Neuronal stem cell (in vitro differentiated cells): ENCODE measurements at places on chromosomes 4 and X.

- no peak for DNase-seq
- H3K4me3 ChIP-seq: no peak overlapping the region
- no peaks in the 10 kb centered on the region for H3K36me3 ChIP-seq
These were observed 32.3 kb downstream of the AFF1 start for GRCh38 chr4:86967073-86967472.

GRCh38 chr4:139184129-139184528 is 7.1 kb upstream of the ELF2 start:
- H3K27me3 ChIP-seq: no peaks in the 10 kb centered on the region
- DNase-seq: no peak
- H3K4me3 ChIP-seq: no peak overlapping the region
- H3K36me3 ChIP-seq: no peaks in the 10 kb centered on the region
- no peak overlapping the region for H3K27ac ChIP-seq

GRCh38 chr4:75040703-75041102 is 107.8 kb downstream of the PARM1 start:
- no peak for DNase-seq
- no peaks in the 10 kb centered on the region for H3K36me3 ChIP-seq
- no peak overlapping the region for H3K4me3 ChIP-seq
- no peaks in the 10 kb centered on the region for H3K4me1 ChIP-seq
- no peak overlapping the region for H3K27ac ChIP-seq
- H3K27me3 ChIP-seq: no peaks in the 10 kb centered on the region

DNA sequence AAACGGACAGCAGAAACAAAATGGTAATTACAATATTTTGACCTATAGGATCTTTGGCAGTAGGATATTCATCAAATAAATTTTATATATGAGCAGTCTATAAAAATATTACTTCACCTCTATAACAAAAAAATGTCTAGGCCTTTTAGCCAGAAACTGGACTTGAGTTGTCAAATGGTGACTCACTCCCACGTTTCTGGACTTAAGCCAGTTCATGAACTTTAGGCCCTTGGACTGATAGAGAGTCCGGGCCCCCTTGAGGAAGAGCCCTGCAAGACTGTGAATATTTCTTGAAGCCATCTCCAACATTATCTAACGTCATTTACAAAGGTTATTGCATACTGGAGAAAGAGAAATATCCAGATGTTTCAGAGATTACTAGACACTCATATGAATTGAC is 106.8 kb upstream of the FAM47A start:
- H3K4me1 ChIP-seq: no peaks in the 10 kb centered on the region
- H3K27me3 ChIP-seq: no peaks in the 10 kb centered on the region
- DNase-seq: no peak
- no peaks in the 10 kb centered on the region for H3K36me3 ChIP-seq
- no peak overlapping the region for H3K4me3 ChIP-seq
- H3K27ac ChIP-seq: no peak overlapping the region

DNA sequence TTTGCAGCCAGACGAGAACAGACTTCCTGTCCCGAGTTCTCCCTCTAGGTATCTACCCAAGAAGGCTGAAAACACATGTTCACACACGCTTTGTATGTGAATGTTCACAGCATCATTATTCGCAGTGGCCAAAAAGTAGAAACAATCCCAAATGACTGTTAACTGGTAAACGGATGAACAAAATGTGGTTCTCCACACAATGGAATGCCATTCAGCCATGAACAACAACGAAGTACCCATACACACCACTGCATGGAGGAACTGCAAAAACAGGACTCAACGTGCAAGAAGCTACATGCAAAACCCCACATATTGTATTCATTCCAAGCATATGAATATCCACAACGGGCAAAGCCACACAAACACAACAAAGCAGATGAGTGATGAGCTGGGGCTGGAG is 45.0 kb downstream of the PDHA1 start:
- no peak overlapping the region for H3K27ac ChIP-seq
- no peaks in the 10 kb centered on the region for H3K36me3 ChIP-seq
- H3K4me1 ChIP-seq: no peaks in the 10 kb centered on the region
- no peak overlapping the region for H3K4me3 ChIP-seq
- no peak for DNase-seq
- H3K27me3 ChIP-seq: peaks cover 2% of the 10 kb centered on the region

GRCh38 chrX:40448793-40449192 is 132.0 kb upstream of the ATP6AP2 start:
- DNase-seq: no peak
- peaks cover 13% of the 10 kb centered on the region for H3K4me1 ChIP-seq
- no peaks in the 10 kb centered on the region for H3K36me3 ChIP-seq

DNA sequence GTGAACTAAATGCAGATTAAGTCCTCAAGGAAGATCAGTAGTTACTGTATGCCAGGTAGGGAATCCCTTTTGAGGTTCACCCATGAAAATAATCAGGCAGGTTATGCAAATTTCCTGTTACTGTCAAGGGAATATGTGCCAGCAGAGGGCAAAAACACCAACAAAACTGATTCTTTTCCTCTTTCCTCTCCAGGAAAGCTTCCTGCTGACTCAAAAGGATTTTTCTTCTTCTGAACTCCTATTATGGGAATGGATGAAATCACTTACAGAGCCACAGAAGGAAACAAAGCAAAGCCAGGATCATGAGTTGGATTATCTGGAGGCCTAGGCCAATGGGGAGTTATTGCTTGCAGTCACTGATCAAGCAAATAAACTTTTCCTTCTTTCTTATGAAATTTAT is 49.7 kb downstream of the TMPRSS11F start:
- H3K4me1 ChIP-seq: no peaks in the 10 kb centered on the region
- H3K36me3 ChIP-seq: no peaks in the 10 kb centered on the region
- H3K27ac ChIP-seq: no peak overlapping the region
- DNase-seq: no peak

DNA sequence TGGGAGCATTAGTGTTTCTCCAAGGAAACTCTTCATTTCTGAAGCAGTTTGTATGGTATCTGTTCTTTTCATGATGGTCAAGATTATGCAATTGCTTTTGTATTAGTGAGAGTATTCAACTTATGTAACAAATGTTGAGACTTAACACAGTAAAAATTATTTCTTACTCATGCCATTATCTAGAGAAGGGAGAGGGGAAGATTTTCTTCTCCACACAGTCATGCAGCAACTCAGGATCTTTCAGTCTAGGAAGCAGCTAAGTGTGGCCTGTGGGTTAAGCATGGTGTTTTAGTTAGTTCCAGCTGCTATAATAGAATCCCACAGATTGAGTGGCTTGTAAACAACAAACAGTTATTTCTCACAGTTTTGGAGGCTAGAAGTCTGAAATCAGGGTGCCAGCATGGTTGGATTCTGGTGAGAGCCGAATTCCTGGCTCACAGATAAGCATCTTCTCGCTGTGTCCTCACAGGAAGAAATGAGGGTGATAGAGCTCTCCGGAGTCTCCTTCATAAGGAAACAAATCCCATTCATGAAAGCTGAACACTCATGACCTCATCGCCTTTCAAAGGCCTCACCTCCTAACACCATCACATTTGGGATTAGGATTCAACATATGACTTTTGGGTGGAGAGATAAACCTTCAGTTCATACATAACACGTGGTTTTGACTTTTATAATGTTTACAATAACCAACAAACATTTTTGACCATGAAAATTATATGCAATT is 101.2 kb downstream of the FRMPD4 start:
- no peak for DNase-seq
- H3K4me3 ChIP-seq: no peak overlapping the region
- H3K27me3 ChIP-seq: no peaks in the 10 kb centered on the region
